T-helper 22 cell (primary cell): ENCODE measurements at places on chromosomes 2 and 18.

- no peak for DNase-seq
These were observed 30.5 kb upstream of the ARMC9 start for GRCh38 chr2:231167745-231168459.

GRCh38 chr2:70085711-70086277, 1.5 kb upstream of the PCBP1 start:
- no peak for DNase-seq

GRCh38 chr2:99698896-99699295, 209.1 kb upstream of the REV1 start:
- no peak for DNase-seq

GRCh38 chr2:12543076-12543977, 173.4 kb upstream of the TRIB2 start:
- DNase-seq: no peak

DNA sequence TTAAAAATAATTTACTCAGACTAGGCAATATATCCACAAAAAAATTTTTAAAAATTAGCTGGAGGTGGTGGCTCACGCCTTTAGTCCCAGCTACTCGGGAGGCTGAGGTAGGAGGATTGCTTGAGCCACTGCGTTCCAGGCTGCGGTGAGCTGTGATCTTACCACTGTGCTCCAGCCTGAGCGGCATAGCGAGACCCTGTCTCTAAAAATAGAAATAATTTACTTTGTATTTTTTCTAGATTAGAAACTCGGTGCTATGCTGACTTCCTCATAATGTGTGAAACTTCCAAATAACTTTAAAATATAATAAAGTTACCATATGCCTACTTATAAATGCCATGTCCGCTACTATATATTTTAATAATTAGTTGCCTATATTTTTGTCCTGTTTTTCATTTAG, 6.7 kb downstream of the PPIG start:
- no peak for DNase-seq

DNA sequence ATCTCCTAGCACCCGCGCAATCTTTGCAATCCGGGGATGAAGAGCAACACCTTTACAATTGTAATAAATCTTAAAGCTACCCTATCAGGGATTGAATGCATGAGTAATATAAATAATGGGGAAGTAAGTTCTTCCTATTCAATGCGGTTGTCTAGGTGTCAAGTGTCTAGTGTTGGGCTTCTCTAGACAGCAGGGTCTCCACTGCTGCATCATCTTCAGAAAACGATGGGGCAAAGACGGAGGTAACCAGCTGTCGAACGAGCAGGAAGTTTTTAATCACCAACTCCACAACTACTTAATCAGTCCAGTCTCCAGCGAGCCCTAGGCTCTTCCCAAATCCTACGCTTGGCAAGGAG, 573 bp downstream of the STAM2 start:
- no peak for DNase-seq

DNA sequence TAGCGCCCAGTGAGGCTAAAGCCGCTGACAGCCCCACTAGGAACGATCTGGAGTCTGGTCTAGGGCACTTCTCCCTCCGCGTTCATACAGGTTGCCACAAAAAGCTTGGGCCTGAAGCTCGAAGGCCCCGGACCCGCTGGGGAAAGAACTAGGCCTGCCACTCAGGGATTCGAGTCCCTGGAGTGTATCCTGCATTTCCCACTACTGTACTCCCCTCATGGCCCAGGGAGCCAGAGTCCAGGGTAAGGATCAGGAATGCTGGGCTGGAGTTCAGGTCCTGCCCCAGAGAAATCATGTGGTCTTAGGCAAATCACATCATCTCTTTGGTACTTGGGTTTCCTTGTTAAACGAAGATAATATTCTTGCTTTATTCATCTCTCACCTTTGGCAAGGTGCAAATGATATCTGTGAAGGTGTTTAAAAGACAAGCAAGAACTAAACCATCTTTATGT, 1.4 kb upstream of the ZFP36L2 start:
- no peak for DNase-seq

GRCh38 chr2:144592500-144593256, 72.8 kb upstream of the ZEB2 start:
- no peak for DNase-seq

DNA sequence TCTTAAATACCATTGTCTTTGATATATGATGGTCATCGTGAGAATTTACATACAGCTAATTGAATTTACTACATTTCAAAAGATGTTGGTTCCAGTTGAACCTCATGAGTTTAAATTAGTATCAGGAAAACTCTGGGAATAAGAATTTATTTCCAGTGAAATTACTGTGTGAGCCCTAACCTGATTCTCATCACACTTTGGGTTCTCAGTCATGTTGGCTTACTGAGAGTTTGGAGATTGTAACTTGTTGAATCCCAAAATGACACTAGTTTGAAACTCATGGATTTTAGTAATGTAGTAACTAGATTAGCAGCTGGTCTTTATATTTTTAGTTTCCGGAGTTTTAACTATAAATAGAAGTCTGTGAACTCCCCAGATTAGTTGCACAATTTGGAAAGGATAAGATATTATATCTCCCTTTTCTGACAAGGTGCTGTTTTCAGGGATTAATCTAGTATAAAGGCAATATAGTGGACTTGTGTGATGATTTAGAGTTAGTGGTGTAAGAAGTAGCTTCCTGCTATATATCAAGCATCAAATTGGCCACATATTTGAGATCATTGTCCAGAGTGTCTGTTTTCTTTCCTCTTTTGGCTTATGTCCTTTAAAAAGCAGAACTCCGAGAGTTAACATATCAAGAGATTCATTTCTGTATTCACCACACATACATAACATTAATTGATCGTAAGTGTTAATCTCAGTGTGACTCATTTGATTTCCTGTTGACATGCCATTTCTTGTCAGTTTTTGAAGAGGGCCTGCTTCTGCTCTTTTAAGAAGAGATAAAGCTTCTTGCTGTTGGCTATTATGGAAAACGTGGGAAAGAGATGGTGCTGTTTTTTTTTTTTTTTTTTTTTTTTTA, 15.7 kb downstream of the NDUFV2 start:
- no peak for DNase-seq

DNA sequence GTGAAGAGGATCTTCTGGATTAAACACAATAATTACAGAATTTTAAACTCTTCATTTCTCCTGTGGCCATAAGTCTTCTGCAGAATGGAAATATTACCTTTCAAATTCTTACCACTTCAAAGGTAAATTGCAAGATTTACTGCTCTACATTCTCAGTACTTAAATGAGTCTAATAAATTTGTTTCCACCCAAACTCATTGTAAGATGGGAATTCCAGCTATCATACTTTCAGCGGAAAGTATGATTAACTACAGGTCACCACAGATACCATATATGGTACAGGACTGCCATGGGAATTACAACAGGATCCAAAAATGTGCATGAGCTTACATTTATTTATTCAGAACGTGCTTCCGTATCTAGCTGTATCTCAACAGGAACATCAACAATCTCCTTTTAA, 3.1 kb downstream of the DSC3 start:
- no peak for DNase-seq

GRCh38 chr2:169362118-169362893, at the start of gene LRP2:
TSS of gene LRP2 (minus strand) at chr2:169362534. CDS start at chr2:169362399, 135 bp downstream.
- no peak for DNase-seq

DNA sequence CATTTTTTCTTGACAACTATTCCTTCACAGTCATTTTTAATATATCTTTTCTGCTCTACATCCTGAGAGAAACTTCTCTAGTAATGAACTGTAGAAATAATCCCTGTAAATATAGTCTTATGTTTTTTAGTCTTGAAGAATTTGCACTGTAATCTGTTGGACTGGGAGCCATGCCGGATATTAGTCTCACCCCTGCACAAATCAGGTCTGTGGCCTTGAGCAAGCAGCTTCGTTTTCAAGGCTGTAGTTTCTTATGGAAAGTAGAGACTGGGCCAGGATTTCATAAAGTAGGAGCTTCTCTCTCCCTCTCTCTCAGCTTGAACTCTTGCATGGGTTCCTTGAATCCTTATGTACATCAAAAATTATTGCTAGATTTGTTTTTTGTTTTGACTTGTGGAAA, 8.7 kb downstream of the FARP2 start:
- no peak for DNase-seq

- DNase-seq: no peak
These were observed 313.4 kb upstream of the ID2 start for GRCh38 chr2:8368463-8368862.

DNA sequence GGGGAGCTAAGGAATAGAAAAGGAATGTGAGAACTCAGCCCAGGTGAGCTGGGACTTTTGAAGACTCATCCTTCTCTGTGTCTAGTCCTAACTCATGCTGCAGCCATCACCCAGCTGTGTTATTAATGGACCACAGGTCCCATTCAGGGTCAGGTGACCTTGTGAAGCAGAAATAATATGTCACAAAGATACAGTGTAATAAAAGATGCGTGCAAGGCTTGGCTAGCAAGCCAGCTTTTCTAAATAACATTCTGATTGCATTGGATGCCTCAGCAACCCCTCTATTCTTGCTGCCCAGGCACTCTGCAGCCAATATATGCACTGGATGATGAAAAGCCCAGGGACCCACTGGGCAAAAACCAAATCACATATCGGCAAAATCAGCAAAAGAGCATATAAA, 393.1 kb upstream of the PIK3C3 start:
- DNase-seq: no peak

DNA sequence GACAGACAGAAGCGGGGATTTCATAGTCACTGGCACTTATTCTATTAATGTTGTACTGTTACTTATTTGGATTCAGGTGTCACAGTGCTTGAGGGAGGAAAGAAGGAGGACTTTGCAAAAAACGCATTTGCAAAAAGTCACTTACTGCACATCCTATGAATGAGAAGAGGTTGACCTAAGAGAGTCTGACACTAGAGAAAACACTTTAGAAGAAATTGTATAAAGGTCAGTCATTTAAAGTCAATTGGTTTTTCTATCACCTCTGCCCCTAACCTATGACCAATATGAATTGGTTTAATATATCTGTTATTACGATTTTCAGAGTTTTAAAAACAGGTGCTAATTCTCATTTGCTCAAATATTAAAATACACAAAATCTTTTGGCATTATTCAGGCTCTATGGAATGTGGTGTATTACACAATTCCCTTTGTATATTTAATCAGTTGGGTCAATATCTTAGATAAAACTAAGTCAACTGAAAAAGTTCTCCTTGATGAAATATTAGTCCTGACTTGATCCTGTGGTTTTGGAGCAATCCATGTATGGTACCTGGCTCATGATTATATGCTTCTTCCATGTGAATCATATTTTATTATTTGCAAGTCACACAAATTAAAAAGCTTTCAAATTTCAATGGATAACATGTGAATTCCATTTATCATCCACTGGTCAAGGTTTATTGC, 157.4 kb downstream of the CDH2 start:
- no peak for DNase-seq

DNA sequence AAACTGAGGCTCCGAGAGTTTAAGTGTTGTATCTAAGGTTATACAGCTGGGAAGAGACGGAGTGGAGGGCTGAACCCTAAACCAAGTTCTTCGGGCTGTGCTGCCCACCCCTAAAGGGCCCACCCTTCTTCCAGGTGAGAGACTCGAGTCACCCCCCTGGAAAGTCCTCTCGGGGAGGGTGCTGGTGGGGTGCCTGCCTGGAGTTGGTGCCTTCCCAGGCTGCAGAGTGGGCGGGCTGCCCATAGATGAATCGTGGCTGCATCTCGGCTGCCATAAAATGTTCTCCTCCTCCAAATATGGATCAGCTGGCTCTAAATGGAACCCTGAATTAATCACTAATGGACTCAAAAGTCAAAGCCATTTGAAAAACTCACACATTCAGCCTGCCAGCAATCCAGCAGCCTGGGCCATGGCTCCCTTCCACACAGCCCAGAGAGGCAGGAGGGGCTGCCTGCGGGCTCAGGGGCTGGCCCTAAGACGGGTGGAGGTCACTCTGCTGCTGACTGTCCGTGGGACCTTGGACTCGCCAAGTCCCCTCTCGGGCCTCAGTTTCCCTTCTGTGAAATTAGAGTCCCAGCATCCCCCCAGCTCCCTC, 7.7 kb downstream of the CIB4 start:
- DNase-seq: no peak

- no peak for DNase-seq
These were observed 854.3 kb upstream of the ACVR2A start for GRCh38 chr2:146990311-146991054.

DNA sequence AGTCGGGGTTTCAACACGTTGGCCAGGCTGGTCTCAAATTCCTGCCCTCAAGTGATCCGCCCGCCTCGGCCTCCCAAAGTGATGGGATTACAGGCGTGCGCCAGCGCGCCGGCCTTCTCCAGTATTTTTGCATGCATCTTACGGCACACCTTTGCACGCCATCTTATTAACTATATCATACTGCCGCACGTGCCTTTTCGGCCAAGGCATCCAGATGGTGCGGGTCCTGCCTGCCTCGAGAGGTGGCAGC, 765 bp upstream of the ING5 start:
- no peak for DNase-seq

- no peak for DNase-seq
These were observed 99.4 kb downstream of the TWIST2 start for GRCh38 chr2:238947243-238947760.

GRCh38 chr2:102139851-102140250, 2.7 kb upstream of the IL1R1 start:
- DNase-seq: no peak

DNA sequence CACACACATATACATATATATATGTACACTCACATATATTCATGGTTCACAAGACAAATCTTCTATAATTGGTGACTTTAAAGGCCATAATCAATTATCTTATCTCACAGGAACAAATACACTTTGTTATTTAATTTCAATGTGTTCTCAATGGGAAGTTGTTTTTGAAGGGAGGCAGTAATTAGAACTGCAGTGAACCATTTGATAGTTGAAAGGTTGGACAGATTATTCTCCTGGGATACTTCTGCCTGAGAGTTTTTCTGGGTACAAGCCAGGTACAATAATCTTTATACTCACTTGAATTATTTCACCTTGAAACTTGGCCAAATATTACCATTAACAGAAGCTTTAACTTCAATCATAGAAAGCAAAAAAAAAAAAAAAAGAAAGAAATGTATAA, 546.6 kb upstream of the LRRTM4 start:
- DNase-seq: no peak
